Fibroblast of skin of left quadriceps (primary cell): ENCODE measurements at places on chromosomes 11 and 22.

DNA sequence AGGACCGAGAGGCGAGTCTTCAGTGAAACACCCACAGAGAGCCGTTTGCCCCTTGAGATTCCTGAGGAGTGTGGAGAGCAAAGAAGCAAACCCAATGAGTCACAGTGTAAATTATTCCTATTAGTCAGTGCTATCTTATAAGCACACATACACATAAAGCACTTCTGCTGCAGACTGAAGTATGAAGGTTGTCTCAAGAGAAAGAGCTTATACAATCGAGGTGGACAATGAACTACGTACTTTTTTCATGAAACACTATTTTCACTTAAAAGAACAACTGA lies 37.3 kb downstream of the GALNT18 start:
- DNase-seq: peak; percentile 50

DNA sequence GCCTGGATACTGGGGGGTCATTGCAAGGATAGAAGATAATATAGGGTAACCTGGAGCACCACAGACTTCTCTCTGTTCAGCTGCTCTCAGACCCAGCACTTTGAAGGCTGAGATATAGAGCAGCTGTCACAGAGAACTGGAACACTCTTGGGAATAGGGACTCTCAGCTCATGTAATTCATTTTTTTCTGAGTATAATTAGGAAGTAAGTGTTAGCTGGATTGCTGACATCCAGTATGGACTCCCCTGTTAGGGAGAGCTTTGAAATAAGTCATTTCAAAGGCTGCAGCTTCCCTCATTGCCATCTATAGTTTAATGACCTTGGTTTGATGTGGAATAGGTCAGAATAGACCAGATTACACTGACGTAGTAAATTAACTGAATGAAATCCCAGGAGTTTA lies 120.8 kb upstream of the POU2AF2 start:
- DNase-seq: no peak

GRCh38 chr11:104534278-104534677 lies 364.0 kb downstream of the CASP12 start:
- DNase-seq: no peak

GRCh38 chr11:131178596-131178995 lies 191.8 kb upstream of the NTM start:
- DNase-seq: no peak

- DNase-seq: no peak
Observed at GRCh38 chr22:30252411-30253204, 6.0 kb upstream of the LIF start.

- DNase-seq: no peak
Observed at GRCh38 chr11:134486106-134486505, 74.1 kb upstream of the B3GAT1 start.

DNA sequence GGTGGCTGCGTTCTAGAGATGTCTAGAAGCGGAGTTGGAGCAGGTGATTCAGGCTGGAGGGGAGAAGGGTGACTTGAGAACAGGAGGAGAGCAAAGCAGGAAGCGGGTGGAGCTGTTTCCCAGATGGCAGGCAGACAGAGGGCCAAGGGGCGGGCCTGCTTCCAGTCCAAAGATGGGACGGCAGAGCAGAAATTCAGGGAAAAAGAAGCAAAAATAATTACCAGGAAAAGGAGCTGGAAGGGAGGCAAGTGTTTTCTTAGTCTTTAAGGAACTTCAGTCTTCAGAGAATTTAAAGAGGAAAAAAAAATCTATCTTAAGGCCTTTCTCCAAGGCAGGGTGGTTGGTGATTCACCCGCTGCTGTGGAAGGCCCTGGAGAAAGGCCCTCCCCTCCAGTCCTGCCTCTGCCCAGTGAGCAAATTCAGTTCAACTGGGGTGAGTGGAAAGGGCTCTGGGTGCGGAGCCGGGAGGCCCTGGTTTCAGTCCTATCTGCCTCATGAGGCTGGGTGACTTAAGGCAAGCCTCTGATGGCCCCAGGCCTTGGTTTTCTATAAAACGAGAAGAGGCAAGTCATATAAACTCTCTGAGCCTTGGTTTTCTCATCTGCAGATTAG lies 4.5 kb upstream of the CREB3L1 start:
- DNase-seq: no peak
